ENCODE measurements at places on chromosomes 7 and 10. TPM values are rescaled to one million over a fixed set of nuclear protein-coding genes. Genes with fewer than 3 reads are reported as not detected.

The ZP3 gene
- 2.6 TPM for total RNA-seq

The ARMH3 gene
- total RNA-seq, result 27.6 TPM

The SORBS1 gene
- total RNA-seq, result 1.6 TPM

The PDE6C gene
- not detected for total RNA-seq

The HMX2 gene
- not detected for total RNA-seq

DNA sequence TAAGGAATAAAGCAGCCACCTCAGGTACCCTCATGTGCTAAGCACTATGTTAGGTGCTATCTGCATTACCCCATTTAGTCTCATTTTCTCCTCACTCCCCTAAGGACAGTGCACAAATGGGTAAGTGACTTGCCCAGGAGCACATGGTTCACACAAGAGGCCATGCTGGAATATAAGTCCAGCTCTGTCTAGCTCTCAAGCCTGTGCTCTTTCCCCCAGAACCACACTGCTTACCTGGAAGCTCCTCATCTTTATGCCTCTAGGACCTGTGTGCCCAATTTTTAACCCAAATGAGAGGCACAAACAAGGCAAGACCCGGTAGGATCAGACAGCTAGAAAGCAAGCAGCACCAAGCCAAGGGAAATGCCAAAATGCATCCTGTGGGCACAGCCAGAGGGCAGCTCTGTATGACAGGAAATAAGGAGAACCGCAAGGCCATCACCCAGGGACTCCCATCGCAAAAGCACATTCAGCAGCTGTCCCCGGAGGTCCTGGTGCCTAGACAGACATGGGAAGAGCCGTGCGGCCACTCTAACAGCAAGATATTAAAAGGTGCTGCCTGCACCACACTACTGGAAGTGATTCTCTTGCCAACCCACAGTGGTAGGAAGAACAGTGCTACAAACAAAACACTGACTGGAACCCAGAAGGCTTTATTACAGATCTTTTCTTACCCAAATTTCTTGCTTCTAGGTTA lies 88.1 kb downstream of the GSAP start:
- peaks cover 18% of the 10 kb centered on the region for H3K4me1 ChIP-seq
- no peaks in the 10 kb centered on the region for H3K27me3 ChIP-seq
- H3K27ac ChIP-seq, result no peak overlapping the region
- no peak overlapping the region for H3K4me3 ChIP-seq
- DNase-seq, result peak; percentile 13

The CTTNBP2 gene
- total RNA-seq, result 0.27 TPM

The NXPH1 gene
- total RNA-seq, result not detected

DNA sequence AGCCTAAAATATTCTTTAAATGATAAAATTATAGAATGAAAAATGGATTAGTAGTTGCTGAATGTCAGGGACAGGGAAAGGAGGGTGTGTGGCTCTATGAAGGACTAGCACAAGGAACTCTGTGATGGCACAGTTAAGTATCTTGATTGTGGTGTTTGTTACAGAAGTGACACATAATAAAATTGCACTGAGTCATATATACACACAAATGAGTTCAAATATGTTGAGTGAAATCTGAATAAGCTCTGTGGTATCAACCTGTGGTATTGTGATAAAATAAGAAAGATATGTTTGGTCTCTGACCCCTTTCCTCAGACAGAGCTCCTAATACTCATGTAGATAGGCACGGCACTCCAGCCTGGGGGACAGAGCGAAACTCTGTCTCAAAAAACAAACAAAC lies 181.5 kb upstream of the TRIM24 start:
- no peak overlapping the region for H3K27ac ChIP-seq
- H3K36me3 ChIP-seq, result no peaks in the 10 kb centered on the region
- H3K27me3 ChIP-seq, result no peaks in the 10 kb centered on the region
- H3K4me3 ChIP-seq, result no peak overlapping the region
- no peak for DNase-seq
- no peaks in the 10 kb centered on the region for H3K4me1 ChIP-seq

- no peaks in the 10 kb centered on the region for H3K36me3 ChIP-seq
- DNase-seq, result no peak
- peaks cover 3% of the 10 kb centered on the region for H3K27me3 ChIP-seq
- H3K4me3 ChIP-seq, result no peak overlapping the region
- H3K27ac ChIP-seq, result no peak overlapping the region
- H3K4me1 ChIP-seq, result peaks cover 8% of the 10 kb centered on the region
These were observed 6.8 kb upstream of the TBRG4 start for GRCh38 chr7:45118292-45118691.

GRCh38 chr10:99337311-99337811 lies 8.2 kb downstream of the CNNM1 start:
- H3K4me1 ChIP-seq, result no peaks in the 10 kb centered on the region
- H3K27ac ChIP-seq, result no peak overlapping the region
- no peak overlapping the region for H3K4me3 ChIP-seq

- H3K4me3 ChIP-seq, result no peak overlapping the region
- DNase-seq, result no peak
- H3K36me3 ChIP-seq, result peaks cover 10% of the 10 kb centered on the region
- no peaks in the 10 kb centered on the region for H3K4me1 ChIP-seq
These were observed 84.4 kb downstream of the LRRC4 start for GRCh38 chr7:127946847-127947246.

The SLC26A4 gene
- not detected for total RNA-seq

The TRIM24 gene
- 16.9 TPM for total RNA-seq

GRCh38 chr7:42154173-42154572 lies 82.8 kb downstream of the GLI3 start:
- DNase-seq, result no peak
- H3K4me1 ChIP-seq, result no peaks in the 10 kb centered on the region
- H3K36me3 ChIP-seq, result no peaks in the 10 kb centered on the region
- no peaks in the 10 kb centered on the region for H3K27me3 ChIP-seq

- H3K27ac ChIP-seq, result no peak overlapping the region
- no peak overlapping the region for H3K4me3 ChIP-seq
- DNase-seq, result no peak
- no peaks in the 10 kb centered on the region for H3K27me3 ChIP-seq
- H3K36me3 ChIP-seq, result no peaks in the 10 kb centered on the region
- no peaks in the 10 kb centered on the region for H3K4me1 ChIP-seq
These were observed 37.6 kb downstream of the AKR1C4 start for GRCh38 chr10:5234106-5234860.

GRCh38 chr7:123879628-123880027 lies 34.7 kb downstream of the HYAL4 start:
- H3K27ac ChIP-seq, result no peak overlapping the region
- no peak overlapping the region for H3K4me3 ChIP-seq
- H3K4me1 ChIP-seq, result no peaks in the 10 kb centered on the region
